Activated T-cell treated with anti-CD3 and anti-CD28 coated beads, Interleukin-2, amount 50 U/mL, for 48 hours (primary cell): ENCODE measurements at places on chromosomes 3 and 15.

DNA sequence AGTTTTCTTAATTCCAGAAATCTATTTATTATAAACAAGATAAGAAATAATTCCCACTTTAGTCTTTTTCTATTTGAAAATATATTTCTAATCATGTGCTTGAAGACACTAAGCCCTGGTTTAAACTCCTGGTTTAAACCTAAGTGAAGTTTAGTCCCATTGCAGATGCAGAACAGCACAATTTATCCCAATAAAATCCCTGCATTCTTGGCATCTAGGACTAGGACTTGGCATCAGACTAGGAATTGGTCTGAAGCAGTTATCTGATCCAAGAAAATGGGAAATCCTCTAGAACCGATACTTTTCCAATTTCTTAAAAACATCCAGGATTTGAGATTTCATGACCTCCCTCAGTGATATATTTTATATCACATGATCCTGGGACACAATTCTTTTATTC lies 168.8 kb upstream of the VEPH1 start:
- no peak for DNase-seq

DNA sequence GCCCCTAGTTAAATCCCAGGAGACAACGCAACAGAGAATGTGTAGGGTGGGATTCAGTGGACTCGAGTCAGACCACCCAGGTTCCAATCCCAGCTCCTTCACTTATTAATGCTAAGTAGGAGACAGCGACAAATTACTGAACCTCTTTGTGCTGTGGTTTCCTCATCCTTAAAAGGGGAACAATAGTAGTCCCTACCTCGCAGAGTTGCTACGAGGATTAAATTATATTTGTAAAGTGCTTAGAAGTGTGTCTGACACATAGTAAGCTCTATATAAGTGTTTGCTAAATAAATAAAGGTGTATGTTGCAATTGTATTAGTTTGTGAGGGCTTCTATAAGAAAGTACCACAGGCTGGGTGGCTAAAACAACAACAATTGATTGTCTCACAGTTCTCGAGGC lies 58.0 kb upstream of the PPARG start:
- DNase-seq, result no peak

GRCh38 chr3:64878362-64878761 lies 190.6 kb upstream of the ADAMTS9 start:
- DNase-seq, result no peak

GRCh38 chr3:141250828-141251227 lies 19.2 kb downstream of the PXYLP1 start:
- DNase-seq, result no peak

DNA sequence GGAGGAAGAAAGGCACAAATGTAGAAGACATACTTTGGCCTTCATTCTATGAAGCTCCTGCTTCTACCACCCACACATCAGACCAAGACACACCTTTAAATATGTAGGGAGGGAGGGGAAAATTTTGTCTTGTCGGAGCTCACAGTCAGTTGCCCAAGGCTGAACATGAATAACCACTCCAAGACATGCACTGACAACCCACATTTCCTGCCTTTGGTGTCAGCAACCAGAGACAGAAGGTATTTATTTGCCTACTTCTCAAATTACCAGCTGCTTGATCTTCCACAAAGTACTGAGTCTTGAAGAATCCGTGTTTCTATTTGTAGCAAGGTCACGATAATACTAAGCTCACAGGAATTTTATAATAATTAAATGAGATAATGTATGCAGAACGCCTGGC lies 169.7 kb downstream of the KCNMB2 start:
- no peak for DNase-seq
